ENCODE measurements at places on chromosomes 11 and 22.

- DNase-seq, result no peak
Measured at GRCh38 chr11:77171885-77172665, 44.0 kb downstream of the MYO7A start.

DNA sequence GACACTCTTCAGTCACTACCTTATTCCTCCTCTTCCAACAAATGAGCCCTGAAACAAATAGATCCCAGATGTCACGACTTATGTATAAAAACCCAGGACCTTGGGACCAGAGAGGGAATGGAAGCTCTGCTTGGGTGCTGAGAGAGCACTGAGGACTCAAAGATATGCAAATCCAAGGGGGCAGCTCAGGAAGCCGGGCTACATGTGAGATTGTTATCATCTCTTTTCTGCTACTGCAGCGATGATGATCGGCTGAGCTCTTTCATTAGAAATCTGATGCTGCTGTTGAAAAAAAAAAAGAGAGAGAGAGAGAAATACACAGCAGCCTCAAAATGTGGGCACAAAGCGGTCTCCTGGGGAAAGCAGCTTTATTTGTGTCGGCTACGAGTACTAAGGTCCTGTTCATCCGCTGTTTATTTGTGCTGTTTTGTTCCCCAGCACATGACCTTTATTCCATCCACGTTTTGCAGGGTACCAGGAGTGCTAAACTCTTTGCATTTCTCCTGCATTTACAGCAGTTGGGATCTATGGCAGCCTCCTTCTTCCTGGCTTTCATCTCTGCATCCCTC, 120.2 kb downstream of the TRIM29 start:
- DNase-seq, result no peak

- no peak for DNase-seq
Measured at GRCh38 chr22:37309211-37310074, 27.1 kb downstream of the CYTH4 start.

GRCh38 chr22:47795477-47796127, 1033.2 kb downstream of the TBC1D22A start:
- DNase-seq, result no peak

DNA sequence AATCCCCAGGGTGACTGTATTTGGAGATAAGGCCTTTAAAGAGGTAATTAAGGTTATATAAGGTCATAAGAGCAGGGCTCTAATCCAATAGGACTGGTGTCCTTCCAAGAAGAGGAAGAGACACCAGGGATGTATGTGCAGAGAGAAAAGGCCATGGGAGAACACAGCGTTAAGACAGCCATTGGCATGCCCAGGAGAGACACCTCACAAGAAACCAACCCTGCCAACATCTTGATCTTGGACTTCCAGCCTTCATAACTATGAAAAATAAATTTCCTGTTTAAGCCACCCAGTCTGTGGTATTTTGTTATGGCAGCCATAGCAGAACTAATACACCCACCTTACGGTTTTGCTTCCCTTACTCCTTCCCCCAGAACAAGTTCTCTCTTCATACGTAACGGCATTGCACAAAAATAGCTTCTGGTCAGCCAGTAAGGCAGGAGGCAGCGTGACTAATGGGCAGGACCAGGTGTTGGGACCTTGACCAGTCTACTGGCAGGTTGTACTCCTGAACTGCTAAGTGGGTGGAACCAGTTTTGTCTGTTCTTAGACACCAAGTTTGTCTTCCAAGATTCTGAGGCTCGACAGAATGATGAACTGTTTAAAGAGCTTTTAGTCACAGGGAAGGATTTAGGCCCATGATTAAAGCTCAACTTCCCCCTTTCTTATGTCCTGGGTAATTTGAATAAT, 31.9 kb upstream of the UPB1 start:
- no peak for DNase-seq

DNA sequence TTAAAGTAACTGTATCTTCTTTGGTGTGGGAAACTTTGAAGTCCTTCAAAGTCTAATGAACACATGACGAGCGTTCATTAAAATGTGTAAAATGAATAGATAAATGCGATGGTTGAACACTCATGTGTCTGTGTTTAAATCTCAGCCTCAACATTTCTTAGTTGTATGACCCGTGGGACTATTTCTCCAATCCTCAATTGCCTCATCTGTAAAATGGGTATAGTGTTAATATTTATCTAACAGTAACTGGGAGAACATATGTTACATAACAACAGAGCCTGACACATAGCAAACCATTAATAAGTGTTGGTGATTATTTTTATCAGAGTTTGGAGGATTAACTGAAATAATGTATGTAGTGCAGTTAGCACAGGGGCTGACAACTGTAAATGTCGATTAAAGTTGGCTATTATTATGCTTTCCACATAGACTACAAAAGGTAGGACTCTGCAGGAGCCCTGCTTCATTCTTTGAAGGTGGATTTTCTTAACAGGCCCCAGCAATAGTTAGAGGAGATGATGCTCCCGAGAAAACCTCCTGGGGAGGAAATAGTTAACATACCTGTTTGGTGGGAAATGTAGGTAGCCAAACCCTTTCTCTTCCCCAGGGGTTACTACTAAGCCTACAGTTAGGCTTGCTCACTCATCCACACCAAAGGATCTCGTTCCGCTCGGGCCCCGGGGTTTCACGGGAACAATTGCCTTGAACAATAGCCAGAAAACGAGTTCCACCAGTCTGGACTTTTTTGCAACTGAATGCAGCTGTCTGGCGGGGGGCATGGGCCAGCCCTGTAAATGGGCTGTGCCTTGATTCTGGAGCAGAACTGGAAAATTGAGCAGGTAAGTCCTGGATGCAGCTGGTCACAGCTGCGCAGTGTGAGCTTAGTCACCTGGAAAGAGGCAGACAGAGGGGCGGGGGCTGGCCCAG, 133.4 kb downstream of the DBX1 start:
- DNase-seq, result no peak

- DNase-seq, result no peak
Measured at GRCh38 chr11:80632691-80633090, 1191.9 kb upstream of the TENM4 start.

GRCh38 chr11:78419327-78419726, 1.7 kb upstream of the GAB2 start:
- no peak for DNase-seq

GRCh38 chr11:65781152-65781961, 581 bp upstream of the AP5B1 start:
- DNase-seq, result no peak

- DNase-seq, result no peak
Measured at GRCh38 chr22:39269095-39269790, 24.5 kb upstream of the PDGFB start.

- DNase-seq, result no peak
Measured at GRCh38 chr11:11250470-11250869, 102.6 kb downstream of the CSNK2A3 start.

DNA sequence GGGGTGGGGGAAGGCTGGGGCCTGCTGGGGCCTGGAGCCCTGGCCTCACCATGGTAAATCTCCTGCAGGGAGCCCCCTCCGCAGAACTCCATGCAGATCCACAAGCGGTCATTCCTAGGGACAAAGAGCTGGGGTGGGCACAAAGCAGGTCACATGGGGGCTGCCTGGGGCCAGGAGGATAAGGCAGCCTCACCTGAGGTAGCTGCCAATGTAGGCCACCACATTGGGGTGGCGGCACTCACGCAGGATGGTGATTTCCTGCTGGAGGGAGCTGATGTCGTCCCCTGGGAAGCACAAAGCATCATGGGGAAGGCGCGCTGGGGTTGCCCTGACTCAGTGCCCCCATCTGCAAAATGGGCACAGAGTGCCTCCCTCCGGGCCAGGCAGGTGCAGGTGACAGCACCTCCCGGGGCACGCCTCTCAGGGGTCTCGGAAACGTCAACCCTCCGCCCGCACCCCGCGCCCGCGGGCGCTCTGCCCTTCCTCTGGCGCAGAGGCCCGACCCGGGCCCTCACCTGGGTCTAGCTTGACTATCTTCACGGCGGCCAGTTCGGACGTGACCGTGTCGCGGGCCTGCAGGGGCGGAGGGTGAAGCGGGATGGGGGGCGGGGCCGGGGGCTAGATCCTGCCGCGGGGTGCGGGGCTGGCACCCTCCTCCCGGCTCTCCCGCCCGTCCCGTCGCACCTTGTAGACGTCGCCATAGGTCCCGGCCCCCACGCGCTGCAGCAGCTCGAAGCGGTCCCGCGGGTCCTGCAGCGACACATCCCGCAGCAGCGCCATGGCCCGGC, 450 bp downstream of the MAP4K2 start:
- DNase-seq, result no peak

DNA sequence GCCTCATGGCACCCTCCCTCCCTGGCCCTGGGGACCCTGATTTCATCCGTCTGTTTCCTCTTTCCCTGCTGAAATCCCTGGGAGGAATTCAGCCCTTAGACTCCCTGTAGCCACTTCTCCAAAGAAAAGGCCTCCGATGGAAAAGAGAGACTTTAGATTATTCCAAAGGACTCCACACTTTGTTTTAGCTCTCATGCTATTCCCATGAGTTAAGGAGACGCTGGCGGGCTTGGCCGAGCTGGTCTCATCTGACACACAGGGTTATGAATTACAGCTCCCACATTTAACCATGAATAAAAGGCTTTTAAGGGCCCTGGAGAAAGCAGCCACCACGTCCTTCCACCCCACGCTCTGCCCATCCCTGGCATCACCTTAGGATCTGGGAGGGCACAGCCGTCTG, 57.0 kb downstream of the ANO1 start:
- no peak for DNase-seq

- no peak for DNase-seq
Measured at GRCh38 chr22:44586999-44587736, 89.1 kb upstream of the RTL6 start.

DNA sequence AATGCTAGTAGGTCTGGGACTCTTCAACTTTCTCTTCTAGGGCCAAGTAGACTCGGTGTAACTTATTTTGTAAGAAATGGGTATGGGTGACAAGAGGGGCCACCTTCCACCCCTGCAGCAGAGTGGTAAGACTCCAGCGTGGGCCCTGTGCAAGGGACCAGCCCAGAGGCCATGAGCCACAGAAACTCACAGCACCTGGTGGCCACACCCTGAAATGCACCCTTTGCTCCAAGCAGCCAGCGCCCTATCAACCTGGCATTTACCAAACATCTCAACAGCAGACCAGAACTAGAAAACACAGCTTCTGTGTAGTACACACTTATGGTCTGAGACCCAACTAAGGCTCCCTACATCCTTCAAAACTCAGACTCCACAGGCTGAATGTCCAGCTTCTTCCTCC, 5.7 kb downstream of the CDCA5 start:
- peak; percentile 25 for DNase-seq

DNA sequence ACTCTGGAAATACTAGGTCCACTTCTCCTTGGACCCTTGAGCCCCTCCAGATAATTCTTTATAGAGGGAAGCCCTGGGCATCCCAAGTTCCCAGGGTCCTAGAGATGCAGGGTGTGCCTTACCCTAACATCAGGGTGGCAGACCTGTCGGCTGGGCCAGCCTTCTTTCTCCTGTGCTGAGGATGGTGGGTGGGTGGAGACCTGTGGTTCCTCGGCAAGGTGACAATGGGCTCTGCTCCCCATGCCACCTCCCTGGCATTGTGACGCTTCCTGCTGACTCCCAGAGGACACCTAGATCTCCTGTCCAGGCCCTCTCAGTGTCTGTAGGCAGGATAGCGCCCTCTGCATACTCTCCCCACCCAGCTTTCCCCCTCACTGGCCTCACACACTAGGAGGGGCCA, 3.8 kb upstream of the DERL3 start:
- DNase-seq, result no peak

DNA sequence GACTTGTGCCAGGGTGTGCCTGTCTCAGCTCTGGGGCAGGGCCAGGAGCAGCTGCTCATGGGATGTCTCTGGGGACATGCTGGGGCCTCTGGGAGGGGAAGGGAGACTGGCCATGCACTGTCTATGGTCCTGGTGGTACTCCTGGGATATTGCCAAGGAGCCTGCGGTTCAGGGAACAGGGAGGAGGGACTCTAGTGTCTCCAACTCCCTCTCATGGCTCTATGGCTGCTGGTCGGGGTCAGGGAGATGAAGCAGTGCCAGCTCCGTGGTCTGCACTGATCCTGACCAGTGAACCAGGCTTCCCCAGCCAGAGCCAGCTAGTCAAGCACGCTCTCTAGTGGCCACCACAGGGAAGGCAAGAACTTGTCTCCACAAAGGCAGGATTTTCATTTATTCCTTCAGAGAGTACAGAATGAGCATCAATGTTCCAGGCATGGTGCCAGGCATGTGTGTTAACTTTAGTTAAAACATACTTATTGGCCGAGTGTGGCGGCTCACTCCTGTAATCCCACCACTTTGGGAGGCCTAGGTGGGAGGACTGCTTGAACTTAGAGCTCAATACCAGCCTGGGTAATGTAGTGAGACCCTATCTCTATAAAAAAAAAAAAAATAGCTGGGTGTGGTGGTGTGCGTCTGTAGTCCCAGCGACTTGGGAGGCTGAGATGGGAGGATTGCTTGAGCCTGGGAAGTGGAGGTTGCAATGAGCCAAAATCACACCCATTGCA, 2.5 kb upstream of the BEST1 start:
- peak; percentile 27 for DNase-seq

DNA sequence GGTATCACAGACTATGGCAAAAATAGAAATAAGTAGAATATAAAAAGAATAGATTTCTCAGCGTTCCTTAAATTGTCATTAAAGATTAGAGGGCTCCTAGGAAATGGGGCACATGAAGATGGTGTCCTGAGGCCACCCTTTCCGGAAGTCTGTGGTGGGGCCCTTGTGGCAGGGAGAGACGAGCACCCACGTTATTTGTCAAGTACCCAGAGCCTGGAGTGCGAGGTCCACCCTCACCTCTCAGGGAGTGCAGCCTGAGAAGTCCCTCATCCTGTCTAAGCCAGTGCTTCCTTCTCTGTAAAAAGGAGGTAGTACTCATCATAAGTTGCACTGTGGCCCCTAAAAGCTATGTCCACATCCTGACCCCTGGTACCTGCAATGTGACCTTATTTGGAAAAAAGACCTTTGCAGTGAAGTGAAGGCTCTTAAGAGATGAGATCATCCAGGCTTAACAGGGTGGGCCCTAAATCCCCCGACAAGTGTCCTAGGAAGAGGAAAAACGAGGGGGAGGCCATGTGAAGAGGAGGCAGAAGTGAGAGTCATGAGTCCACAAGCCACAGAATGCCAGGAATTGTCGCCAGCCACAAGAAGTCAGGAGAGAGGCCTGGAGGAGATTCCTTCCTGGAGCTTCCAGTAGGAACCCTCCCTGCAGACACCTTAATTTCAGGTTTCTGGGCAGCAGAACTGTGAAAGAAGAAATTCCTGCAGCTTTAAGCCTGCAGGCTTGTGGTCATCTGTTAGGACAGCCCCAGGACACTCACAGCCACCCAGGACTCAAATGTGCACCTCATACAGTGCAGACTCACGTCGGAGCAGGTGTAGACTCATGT, 76.8 kb upstream of the CCND1 start:
- no peak for DNase-seq

DNA sequence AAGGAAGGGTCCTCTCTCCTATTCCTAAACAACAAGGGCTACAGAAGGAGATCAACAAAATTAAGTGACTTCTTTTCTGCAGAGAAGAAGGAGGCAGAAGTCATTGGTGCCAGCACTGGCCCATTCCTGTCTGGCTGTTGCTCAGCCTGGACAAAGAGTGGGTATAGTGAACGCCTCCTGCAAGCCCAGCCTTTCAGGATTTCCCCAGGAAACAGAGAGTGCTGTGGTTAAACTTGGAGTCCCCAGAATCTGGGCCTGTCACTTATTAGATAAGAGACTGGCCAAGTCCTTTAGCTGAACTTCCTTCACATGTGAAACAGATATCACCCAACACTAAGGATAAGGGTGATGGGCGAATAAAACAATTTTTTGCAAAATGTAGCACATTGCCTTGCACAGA, 10.9 kb downstream of the TST start:
- no peak for DNase-seq
